ENCODE measurements at places on chromosomes 12 and 14.
A peak's percentile ranks its signal among the peaks of the same experiment; 100 is the strongest.

DNA sequence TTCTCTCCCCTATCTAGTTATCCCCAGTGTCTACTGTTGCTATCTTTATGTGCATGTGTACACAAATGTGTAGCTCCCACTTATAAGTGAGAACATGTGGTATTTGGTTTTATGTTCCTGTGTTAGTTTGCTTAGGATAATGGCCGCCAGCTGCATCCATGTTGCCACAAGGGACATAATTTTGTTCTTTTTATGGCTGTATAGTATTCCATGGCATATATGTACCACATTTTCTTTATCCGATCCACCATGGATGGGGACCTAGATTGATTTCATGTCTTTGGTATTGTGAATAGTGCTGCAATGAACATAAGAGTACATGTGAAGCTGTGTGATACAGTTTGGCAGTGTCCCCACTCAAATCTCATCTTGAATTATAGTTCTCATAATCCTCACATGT is 218.1 kb downstream of the KSR2 start:
- DNase-seq, result no peak

DNA sequence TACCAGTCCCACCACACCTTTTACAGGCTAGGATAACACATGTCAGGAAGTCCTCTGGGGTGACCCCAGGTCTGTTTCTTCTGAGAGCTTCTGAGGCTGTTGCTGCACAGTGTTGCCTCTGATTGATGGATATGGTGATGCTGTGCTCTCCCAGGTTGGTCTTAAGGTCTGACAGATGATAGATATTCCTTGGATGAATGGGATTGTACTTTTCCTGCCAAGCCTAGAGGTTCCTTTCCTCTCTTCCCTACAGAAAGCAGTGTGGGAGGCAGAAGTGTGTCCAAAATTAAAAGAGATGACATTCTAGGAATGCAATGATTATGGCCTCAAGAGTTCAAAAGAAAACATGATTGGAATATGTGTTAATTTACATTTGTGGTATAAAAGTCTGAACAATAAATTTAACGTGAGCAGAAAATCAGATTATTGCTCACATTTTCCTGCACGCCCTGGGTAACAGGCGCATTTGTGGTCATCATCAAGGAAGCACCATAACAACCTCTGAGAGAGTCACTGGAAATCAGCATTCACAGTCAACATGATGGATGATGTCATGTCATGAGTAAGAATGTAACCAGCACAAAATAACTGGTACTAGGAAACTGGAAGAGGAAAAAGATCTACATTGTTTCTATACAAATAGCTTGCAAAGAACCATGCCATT is 73.7 kb downstream of the BBS10 start:
- DNase-seq, result no peak

GRCh38 chr14:101755591-101756324 is 5.8 kb upstream of the PPP2R5C start:
- no peak for DNase-seq

- no peak for DNase-seq
Observed at GRCh38 chr12:1496162-1496900, 98.0 kb downstream of the FBXL14 start.

GRCh38 chr12:2691006-2691344 is 103.8 kb upstream of the FKBP4 start:
- DNase-seq, result peak; percentile 26

DNA sequence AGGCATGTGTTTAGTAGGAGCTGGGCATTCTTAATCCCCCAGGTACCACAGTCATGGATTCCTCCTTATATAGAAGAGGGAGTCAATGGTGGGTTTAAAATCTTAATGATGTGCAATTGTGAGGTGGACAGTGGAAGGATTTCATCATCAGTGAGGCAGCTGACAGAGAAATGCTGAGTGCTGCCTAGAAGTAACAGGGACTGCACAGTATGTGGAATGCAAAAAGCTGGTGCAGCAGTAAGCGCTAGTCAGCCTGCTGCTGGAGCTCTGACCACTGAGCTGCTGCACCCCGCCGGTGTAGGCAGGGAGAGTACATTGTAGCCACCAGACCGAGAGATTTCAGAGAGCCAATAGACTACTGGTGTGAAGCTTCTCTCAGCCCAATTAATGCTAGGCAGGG is 80.5 kb upstream of the DACT1 start:
- no peak for DNase-seq

DNA sequence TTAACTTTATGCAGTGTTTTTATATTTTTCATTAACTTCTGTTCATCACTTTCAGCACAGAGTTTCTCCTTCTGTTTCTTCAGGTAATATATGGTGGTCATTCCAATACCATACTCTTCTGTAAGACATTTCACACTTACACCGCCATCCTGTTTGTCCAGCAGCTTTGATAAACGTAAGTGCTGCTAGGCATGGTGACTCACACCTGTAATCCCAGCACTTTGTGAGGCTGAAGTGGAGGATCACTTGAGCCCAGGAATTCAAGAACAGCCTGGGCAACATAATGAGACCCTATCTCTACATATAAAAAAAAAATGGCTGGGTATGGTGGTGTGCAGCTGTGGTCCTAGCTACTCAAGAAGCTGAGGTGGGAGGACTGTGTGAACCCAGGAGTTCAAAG is 55.8 kb downstream of the EXOC5 start:
- DNase-seq, result no peak

DNA sequence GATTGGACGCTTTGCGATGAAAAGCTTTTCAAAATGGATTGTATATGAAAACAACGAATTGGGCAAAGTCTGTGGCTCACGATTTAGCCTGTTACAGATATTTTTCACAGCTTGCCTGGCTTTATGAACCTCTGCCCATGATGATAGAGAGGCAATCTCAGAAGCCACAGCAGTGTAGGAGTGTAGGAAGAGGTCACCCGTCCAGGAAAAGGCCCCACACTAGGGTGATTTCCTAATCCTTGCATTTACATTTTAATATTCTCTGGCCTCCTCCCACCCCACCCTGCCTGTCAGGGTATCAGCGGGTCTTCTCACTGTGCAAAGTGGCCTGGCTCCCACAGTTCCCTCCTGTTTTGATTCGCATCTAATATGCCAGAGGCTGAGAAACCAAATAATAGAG is 81.8 kb upstream of the FOXN3 start:
- no peak for DNase-seq

Measured in GM06990 (cell line).